ENCODE measurements at places on chromosomes 5 and 9. TPM values are rescaled to one million over a fixed set of nuclear protein-coding genes. Genes with fewer than 3 reads are reported as not detected.
A peak's percentile ranks its signal among the peaks of the same experiment; 100 is the strongest.

SLC25A2 gene
- 0.66 TPM for total RNA-seq

DIRAS2 gene
- total RNA-seq: 1.0 TPM

HCN1 gene
- not detected for total RNA-seq

UBLCP1 gene
- 21.1 TPM for total RNA-seq

AFAP1L1 gene
- 7.8 TPM for total RNA-seq

CD14 gene
- total RNA-seq: 22.1 TPM

- no peak for DNase-seq
Observed at GRCh38 chr5:68070591-68071281, 144.8 kb upstream of the PIK3R1 start.

DNA sequence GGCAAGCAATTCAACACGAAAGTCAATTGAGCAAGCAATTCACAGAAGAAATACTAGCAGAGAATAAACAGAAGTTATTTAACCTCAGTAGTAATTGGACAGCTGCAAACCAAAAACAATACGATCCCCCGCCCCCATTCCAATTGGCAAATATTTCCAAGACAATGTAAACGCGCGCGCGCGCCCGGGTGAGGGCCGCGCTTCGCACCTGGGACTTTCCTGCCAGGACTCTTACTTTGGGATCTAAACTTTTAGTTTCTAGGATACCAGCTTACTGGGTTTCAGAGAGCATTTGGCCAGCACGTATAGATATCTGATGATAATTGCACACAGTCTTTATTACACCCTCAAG is 8.6 kb downstream of the RUFY1 start:
- DNase-seq: no peak

- DNase-seq: no peak
Observed at GRCh38 chr5:61647672-61648071, 315.6 kb downstream of the ZSWIM6 start.

DNA sequence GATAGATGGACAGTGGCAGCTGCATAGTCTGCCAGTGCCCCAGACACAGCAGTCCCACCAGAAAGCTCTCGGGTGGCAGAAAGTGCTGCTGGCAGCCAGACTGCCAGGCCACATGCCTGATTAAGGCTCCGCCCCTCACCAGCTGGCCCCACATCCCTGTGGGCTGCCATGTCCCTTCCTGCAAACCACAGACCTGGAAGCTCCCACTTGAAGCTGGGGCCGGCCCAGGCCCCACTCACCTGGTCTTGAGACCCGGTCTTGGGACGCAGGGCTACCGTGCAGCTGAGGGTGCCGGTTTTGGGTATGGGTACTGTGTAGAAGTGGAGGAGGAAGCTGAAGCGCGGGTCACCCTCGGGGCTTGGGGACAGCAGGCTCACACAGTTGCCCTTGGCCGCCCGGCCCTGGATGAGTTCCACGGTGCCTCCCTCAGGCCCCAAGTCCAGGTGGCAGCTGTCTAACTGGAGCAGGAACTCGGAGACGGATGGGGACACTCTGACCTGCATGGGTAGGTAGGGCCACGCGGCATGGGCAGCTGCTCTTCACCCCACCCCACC is 15.3 kb downstream of the FPGS start:
- DNase-seq: no peak

GRCh38 chr9:7536310-7536939 is 263.2 kb downstream of the DMAC1 start:
- DNase-seq: no peak

GRCh38 chr5:149636861-149637246 is 55.6 kb downstream of the ARHGEF37 start:
- peak; percentile 76 for DNase-seq

DNA sequence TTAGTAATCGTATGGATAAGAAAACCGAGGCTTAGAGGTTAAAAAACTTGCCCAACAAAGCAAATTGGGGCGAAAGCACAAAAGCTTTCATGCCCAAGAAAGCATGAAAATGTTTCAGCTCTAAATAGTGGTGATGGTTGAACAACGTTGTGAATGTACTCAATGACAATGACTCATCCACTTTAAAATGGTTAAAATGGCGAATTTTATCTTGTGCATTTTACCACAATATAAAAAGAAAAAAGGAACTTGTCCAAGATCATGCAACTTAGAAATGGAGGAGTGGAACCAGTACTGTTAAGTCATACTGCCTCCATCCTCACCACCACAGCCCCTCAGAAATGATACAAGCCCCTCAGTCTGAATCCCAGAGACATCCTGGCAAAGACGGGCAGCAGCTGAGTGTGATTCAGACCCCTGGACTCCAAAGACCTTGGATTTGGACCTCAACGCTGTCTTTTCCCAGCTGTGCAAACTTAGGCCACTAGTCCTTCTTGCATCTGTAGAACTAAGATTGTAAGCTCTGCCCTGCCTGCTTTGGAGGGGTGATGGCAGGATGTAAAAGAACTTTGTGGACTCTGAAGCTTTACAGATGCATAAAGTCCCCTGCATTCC is 158.4 kb downstream of the GABBR2 start:
- DNase-seq: peak; percentile 12

DNA sequence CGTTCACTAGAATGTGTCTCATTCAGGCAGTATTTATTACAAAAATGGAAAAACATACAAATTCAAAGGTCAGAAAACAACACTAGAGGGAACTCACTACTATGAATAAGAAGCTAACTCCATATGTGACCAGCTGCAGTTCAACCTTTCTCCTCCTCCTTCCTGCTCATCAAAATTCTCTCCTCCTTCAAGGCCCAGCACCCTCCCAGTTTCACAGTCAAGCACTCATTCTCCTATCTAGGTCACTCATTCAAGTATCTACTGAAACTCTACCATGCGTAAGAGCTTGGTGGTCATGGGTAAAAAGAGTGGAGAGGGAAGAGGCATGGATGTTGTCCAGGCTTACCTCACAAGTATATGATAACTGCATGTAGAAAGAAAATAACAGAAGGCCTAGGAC is 27.7 kb downstream of the ECPAS start:
- no peak for DNase-seq

DNA sequence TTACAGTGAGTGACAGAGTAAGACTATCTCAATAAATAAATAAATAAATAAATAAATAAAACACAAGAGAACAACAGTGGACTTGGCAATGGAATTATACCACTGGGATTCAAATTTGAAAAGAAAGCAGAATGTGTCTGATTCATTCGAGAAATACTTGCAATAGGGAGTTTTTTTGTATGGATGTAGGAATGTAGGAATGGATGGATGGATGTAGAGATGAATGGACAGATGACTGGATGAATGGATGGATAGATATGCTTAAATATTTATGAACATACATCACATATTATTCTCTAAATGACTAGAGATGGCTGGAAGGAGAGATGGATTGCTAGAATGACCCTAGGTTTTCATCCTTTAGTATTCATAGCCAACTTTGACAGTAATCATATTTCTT is 22.0 kb upstream of the CEMIP2 start:
- DNase-seq: no peak

GRCh38 chr5:99004960-99005359 is 76.2 kb upstream of the CHD1 start:
- DNase-seq: no peak

- no peak for DNase-seq
Observed at GRCh38 chr9:1101846-1102641, 51.9 kb downstream of the DMRT2 start.

- no peak for DNase-seq
Observed at GRCh38 chr5:111201705-111202104, 22.5 kb upstream of the CAMK4 start.

DNA sequence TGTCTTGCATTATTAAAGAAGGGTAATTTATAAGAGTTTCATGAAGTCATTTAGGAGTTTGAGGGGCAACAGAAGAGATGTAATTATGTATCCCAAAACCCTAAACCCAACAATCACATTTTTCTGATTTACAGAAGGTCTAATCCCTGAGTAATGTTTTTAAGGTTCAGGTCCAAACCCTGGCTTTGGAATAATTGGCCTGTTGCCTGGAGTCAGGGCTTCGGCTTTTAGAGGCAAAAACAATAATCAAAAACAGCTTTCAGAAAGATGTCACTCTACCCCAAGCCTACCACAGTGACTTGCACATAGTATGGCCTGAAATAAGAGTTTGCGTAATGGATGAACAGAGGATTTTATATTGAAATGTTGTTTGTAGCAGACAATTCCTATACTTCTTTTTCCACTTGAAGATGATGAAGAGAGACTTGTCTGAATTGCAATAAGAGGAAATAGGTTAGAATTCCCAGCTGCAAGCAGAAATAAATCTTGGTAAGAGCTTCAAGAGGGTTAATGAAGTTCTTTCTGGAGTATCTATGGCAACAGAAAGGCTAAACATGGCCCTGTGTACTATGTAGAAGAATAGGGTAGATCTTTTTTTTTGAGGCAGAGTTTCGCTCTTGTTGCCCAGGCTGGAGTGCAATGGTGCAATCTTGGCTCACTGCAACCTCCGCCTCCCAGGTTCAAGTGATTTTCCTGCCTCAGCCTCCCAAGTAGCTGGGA is 152.0 kb downstream of the GPBP1 start:
- DNase-seq: no peak

- DNase-seq: no peak
Observed at GRCh38 chr9:109843641-109844040, 63.6 kb downstream of the PALM2AKAP2 start.

GRCh38 chr5:533243-533954 is 9.2 kb upstream of the SLC9A3 start:
- DNase-seq: no peak

GRCh38 chr5:141560725-141561483 is 57.9 kb downstream of the DIAPH1 start:
- peak; percentile 93 for DNase-seq

GRCh38 chr5:109496112-109496511 is 86.3 kb upstream of the PJA2 start:
- DNase-seq: no peak

DNA sequence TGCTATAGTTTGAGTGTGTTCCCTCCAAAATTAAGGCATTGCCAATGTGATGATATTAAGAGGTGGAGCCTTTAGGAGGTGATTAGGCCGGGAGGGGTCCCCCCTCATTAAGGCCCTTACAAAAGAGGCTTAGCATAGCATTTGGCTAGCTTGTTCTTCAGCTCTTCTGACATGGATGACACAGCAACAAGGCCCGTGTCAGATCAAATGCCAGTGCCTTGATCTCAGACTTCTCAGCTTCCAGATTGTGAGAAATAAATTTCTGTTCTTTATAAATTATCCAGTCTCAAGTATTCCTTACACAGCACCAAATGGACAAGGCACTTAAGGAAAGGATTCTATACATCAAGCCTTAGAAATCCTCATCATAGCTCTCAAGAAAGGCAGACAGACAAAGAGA is 31.8 kb downstream of the SLC38A9 start:
- DNase-seq: no peak

DNA sequence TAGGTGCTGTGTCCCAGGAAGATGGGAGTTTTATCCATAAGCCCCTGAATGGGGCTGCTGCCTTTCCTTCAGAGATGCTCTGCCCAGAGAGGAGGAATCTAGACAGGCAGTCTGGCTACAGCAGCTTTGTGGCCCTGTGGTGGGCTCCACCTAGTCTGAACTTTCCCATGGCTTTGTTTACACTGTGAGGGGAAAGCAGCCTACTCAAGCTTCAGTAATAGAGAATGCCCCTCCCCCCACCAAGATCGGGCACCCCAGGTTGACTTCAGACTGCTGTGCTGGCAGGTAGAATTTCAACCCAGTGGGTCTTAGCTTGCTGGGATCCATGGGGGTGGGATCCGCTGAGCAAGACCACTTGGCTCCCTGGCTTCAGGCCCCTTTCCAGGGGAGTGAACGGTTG is 100.9 kb upstream of the DPYSL3 start:
- no peak for DNase-seq

DNA sequence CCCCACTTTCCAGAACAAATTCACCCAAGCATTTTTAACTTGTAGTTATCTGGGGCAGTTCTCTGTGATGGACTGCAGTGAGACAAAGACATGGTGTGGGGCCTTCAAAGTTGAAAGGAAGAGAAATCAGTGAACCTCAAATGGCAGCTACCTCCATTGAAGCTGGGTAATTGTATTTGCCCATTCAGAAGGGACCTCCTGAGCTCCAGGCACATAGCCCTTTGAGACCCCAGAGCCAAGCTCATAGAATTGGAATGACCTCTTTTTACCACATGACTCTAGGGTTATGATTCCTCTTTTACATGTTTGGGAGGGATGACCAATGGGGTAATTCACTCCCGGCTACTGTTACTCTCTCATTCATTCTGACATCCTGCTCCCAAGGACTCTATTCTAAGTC is 368.4 kb upstream of the ITGA1 start:
- no peak for DNase-seq

DNA sequence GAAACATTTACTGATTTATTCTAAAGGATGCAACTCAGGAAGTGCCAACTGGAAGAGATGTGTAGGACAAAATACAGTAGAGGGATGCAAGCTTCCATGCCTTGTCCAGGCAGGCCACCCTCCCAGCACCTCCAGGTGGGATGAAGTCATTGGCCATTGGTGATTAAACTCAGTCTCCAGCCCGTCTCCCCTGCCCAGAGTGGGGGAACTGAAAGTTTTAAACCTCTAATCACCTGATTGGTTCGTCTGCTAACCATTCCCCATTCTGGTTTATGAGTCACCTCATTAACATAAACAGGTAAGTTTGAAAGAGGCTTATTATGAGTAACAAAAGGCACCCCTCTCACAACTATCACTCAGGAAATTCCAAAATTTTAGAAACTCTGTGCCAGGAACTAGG is 8.1 kb downstream of the TNFAIP8 start:
- DNase-seq: no peak

DNA sequence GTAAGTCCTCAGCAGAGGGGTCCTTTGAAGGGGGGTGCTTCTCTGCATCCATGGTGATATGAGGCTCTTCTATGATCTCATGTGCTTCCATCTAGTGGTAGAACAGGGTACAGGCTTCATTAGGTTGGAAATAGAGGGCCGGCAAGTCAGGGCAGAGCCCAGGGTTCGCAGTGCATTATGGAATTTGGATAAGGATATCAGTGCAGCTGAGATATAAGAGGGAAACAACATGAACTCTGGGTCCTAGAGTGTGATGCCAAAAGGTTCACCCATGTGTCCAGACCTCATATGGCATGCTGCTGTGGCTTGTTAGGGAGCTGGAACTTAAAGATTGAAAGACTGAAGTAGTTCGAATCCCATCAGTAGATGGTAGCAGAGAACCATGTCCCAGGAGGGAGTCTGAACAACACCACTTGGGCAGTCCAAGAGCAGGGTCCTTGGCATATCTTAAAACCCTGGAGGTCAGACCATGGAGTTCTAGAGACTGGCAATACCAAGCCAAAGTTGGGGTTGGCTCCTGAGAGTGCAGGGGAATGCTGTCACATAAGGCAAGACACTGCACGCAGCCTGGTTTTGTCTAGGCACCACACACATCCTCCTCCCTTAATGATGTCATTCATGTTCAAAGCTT is 2.3 kb downstream of the FAM221B start:
- DNase-seq: no peak

GRCh38 chr9:134683714-134684374 is 42.2 kb downstream of the COL5A1 start:
- DNase-seq: no peak

GRCh38 chr5:3100921-3101551 is 349.6 kb upstream of the IRX2 start:
- DNase-seq: no peak

DNA sequence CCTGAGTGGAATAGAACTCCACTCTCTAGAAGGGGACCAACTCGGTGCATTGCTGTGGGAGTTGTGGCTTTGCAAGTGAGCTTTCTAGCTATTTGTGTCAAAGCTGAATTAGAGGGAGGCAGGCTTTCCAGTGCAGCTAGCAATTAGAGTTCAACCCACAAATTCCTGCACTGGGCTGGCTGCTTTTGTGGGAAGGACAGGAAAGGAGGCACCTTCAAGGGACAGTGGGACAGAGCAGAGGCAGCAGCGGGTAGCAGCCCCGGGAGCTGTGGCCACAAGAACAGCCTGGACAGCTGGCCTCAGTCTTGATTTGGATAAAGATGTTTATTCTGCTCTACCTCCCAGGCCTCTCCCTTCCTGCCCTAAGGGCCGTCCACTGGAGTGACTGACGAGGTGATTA is 83.7 kb upstream of the SLIT3 start:
- DNase-seq: no peak

Data from lower leg skin (tissue), 4 donors.